ENCODE measurements at places on chromosomes 4 and X. TPM values are rescaled to one million over a fixed set of nuclear protein-coding genes. Genes with fewer than 3 reads are reported as not detected.

The GPRASP2 gene
- total RNA-seq, result 4.2 TPM

The SPANXA2 gene
- total RNA-seq, result not detected

The ADGRL3 gene
- total RNA-seq, result under 0.01 TPM

DNA sequence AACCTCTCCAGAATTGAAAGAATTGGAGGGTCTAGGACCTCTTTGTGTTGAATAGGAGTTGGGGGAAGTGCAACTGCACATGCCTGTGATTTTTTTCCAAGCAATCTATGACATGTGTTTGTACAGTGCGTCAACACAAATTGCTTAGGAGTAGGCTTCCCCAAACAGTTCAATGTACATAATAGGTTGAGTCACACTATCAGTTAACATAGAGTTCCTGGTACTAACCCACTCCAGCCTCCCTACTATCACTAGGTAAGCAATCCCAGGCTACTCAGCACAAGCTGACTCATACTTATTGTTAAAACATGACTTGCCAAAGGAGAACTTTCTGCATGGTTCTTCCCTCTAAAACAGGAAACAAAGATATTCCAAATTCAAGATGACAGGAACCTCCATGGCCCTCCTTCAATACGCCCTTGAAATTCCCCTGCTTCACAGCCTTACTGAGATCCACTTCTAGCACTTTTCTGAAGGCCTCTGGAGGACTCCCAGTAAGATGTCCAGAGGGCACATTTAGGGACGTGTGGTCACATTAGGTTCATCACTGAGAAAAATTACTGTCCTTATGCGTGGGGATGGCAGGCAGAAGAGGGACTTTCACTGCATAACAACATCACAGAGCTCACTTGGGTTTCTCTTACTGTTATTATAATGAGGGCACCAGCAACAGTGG is 8.4 kb upstream of the VSIG1 start:
- DNase-seq, result peak; percentile 96

DNA sequence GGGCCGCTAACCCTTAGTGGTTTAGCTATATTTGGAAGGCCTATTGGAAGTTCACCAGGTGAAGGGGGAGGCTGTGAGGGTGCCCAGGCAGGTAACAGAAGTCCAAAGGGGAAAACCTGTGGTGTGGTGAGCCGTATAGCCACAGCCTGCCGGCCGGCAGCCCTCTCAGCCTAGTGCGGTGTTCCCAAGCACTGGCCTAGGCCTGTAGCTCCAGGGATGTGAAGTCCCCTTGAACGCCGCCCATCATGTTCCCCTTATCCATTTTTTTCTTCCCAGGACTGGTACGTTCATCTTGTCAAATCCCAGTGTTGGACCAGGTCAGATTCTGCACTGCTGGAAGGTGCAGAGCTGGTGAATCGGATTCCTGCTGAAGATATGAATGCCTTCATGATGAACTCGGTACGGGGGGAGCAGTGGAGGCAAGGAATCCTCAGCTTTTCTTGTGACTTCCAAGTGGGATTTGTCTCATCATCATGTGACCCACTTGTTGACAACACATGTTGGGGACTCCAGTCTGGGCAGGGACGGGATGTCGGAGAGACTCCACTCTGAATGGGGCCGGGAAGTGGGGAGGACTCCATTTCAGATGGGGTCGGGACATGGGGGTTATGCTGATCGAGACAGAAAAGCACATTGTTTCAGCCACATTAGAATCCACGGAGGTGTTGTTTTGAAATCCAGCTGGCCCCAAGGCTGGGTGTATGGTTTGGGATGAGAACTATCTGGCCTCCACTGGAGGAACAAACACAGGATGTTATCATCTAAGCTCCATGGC is 39.2 kb upstream of the MSANTD1 start:
- no peak for DNase-seq

GRCh38 chr4:6468376-6468775 is 4.0 kb downstream of the PPP2R2C start:
- DNase-seq, result no peak

The MID2 gene
- 28.8 TPM for total RNA-seq

DNA sequence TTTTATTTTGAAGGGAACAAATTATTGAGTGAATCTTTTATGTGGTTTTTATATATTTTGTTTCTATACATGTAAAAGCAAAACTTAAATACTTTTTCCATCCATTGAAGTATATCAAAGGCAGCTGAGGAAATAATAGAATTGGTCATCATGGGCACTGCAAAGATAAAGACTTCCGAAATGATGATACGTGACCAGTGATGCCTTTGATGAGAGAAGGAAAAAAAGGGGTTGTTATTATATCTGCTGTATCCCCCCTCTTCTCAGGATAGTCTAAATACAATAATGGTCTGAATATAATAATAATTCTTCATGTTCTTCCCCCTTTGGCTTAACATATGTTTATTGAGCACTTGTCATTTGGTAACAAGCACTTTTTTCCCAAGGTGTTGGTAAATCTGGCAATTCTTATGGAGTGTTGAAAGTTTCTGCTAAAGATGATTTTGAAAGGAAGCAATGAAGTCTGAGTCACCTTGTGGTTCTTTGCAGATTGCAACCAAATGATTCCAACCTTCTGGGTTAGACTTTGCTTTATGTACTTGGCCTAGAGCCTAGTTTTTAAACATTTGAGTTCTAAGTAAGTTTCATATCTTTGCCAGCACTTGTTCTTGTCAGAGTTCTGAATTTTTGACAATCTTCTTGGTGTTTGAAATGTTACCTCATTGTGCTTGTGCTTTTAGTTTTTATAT is 60.8 kb downstream of the USP9X start:
- peak; percentile 85 for DNase-seq

The TCEAL6 gene
- not detected for total RNA-seq

GRCh38 chrX:155881158-155881993 is at the start of gene VAMP7:
Gene VAMP7, plus strand, starts transcription at chrX:155881345. Its CDS starts 8,122 bp downstream, at chrX:155889467.
- DNase-seq, result peak; percentile 83

- DNase-seq, result no peak
Measured at GRCh38 chr4:6694177-6694901, 661 bp downstream of the S100P start.

- no peak for DNase-seq
Measured at GRCh38 chr4:77613267-77613666, 7.6 kb downstream of the CXCL13 start.

GRCh38 chrX:40154853-40155588 is 57.3 kb upstream of the BCOR start:
- DNase-seq, result no peak

- no peak for DNase-seq
Measured at GRCh38 chr4:26490111-26490959, at the start of gene CCKAR. Gene CCKAR, minus strand, starts transcription at chr4:26490484. Its CDS starts 217 bp downstream, at chr4:26490267.

The CABS1 gene
- not detected for total RNA-seq

- DNase-seq, result no peak
Measured at GRCh38 chr4:115274545-115274944, 161.1 kb upstream of the NDST4 start.

DNA sequence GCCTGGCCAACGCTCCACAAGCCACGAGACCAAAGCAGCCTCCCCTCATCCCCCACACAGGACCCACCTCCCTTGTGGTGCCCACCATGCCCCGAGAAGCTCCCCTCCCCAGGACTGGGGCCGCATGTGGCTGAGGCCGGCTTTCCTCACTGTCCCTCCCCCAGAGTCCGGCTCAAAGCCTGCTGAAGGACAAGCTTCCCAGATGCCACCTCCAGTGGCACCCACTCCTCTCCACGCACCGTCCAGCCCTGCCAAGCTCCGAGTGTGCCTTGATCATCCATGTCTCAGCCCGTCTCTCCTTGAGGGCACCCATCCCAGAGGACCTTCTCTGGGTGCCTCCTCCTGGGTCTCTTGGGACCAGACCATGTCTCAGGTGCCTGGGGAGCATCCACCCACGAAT is 58.8 kb upstream of the MXD4 start:
- no peak for DNase-seq

The PDHA2 gene
- total RNA-seq, result not detected

DNA sequence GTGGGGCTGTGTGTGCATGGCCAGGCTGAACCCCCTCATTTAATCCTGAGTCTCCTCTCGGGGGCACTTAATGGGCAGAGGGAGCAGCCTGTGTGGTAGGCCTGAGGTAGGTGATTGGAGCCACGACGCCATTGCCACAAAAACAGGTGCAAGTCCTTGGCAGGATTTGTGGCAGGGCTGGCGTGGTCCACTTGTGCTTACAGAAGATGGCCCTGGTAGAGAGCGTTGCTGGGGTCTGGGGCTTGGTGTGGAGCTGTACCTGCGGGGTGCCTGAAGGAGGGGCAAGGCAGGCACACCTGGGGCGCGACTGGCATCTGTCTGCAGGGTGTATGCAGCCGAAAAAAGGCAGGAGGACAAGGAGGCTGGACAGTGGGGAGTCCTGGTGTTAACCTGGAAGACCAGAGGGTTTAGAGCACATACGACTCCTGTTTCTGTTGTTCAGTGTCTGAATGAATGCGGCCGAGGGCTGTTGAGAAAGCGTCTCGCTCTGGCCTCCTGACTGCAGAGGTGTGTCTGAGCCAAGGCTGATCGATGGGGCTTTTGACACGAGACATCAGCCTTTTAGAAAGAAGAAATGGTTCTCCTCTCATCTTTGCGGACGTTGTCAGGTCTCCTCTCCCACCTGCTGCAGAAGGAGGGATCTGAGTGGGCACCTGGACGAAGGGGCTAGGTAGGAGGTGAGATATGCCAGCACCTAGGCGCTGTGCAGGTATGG is 52.0 kb downstream of the TBC1D14 start:
- no peak for DNase-seq

GRCh38 chrX:116961872-116962582 is 499.3 kb upstream of the CT83 start:
- DNase-seq, result peak; percentile 17

- DNase-seq, result no peak
Measured at GRCh38 chr4:7539659-7540058, 104.9 kb upstream of the PSAPL1 start.

DNA sequence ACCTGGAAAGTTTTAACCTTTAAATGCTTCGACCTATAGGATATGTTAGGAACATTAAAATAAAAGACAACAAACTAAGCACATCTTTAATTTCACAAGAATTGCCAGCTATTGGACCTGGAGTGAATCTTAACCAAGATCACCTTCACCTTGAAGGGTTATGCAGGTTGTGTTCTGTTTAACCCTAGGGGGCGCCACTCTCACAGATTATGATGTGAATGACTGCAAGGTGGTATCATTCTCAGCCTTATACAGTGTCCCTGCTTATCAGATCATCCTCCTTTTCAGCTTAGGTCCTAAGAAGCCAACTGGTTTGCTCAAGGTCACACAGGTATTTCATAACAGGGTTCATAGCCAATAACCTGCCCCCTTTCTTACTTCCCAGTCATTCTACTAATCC is 23.5 kb downstream of the INTS6L start:
- DNase-seq, result no peak

The PF4V1 gene
- not detected for total RNA-seq

GRCh38 chr4:126172126-126172525 is 857.4 kb downstream of the FAT4 start:
- DNase-seq, result peak; percentile 38

- DNase-seq, result peak; percentile 0
Measured at GRCh38 chrX:75623535-75623934, 100.7 kb upstream of the ZDHHC15 start.

- peak; percentile 91 for DNase-seq
Measured at GRCh38 chr4:19739101-19739651, 512.5 kb upstream of the SLIT2 start.

DNA sequence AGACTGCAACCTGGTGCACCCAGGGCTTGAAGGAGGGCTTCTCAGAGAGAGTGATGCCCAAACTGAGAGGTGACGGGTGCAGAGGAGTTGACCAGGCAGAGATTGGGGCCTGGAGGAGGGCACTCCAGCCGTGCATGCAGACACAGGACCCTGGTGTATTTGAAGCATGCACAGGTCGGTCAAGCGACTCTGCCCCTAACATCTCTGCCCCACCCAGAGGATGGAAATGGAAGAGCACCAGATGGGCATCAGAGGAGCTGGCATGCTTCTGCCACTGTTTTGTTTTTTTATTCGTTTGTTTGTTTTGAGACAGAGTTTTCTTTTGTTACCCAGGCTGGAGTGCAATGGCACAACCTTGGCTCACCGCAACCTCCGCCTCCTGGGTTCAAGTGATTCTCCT is 320.9 kb downstream of the EVC2 start:
- DNase-seq, result no peak

GRCh38 chrX:118459494-118459893 is 36.1 kb upstream of the DOCK11 start:
- DNase-seq, result peak; percentile 29

DNA sequence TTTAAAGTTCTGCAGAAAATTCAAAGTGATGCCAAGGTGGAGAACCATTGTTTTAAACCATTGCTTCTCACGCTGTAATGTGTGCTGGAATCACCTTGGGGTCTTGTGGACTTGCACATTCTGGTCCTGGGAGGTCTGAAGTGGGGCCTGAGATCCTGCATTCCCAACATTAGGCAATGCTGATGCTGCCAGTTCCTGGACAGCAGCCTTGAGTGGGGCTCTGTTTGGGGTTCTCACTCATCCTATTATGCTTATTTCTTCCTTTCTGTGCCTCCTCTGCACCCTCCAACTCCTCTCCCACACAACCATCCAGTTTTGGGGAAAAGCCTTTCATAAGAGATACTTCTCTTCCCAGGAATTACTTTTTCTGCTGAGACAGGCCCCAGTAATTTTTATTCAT is 44.2 kb upstream of the RASSF6 start:
- no peak for DNase-seq

GRCh38 chrX:49269767-49270248 is at the start of gene PPP1R3F:
Gene PPP1R3F, plus strand, starts transcription at chrX:49269793. Its CDS starts 77 bp downstream, at chrX:49269870.
- no peak for DNase-seq

The SEPSECS gene
- 7.0 TPM for total RNA-seq

The RP2 gene
- 16.6 TPM for total RNA-seq

- DNase-seq, result no peak
Measured at GRCh38 chr4:62003695-62004094, 803.6 kb downstream of the ADGRL3 start.

- DNase-seq, result no peak
Measured at GRCh38 chrX:130170752-130171445, 863 bp upstream of the RAB33A start.

The IQSEC2 gene
- 3.4 TPM for total RNA-seq

- no peak for DNase-seq
Measured at GRCh38 chr4:103645991-103646390, 73.8 kb downstream of the TACR3 start.

GRCh38 chrX:126489116-126489695 is 63.4 kb downstream of the DCAF12L1 start:
- DNase-seq, result no peak

The LANCL3 gene
- total RNA-seq, result 0.26 TPM

The TRIM75 gene
- not detected for total RNA-seq

The LGI2 gene
- not detected for total RNA-seq

The ETDA gene
- not detected for total RNA-seq

GRCh38 chr4:88719381-88719780 is 21.8 kb upstream of the NAP1L5 start:
- no peak for DNase-seq

The LAMTOR3 gene
- total RNA-seq, result 64.2 TPM

DNA sequence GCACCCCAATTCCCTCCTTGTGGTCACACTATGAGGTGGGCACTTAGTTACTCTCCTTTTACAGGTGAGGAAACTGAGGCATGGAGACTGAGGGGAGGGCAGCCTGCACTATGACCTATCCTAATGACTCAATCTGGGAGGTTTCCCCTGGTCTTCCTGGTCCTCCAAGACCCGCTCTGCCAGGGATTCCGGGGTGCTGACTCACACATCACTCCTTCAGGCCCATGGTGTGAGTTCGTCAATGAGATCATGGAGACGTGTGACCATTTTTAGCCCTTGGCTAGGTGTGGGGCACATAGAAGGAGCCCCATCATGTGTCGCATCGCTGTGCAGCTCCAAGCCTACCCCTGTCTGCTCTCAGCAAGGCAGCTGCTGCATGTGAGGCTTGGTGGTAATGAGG is 32.4 kb upstream of the BCOR start:
- DNase-seq, result peak; percentile 86
